HuH-7 (cell line): ENCODE measurements at places on chromosomes 11 and 22.

DNA sequence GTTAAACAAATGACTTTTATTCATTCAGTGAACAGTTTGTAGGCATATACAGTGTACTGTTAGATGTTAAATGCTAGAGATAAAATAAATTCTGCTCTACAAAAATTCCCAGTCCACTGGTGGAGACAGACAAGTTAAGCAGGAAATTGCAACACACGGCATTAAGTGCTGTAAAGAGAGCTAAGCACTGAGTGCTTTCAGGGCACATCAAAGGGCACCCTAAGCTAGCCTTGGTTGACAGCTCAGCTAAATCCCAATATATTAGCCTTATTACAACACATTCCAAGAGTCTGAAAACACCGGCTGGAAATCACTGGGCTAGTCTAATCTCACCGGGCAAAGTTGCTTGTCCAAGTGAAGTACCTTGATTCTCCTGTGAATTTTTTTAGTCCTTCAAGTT lies 55.1 kb downstream of the NOX4 start:
- DNase-seq: peak; percentile 5

GRCh38 chr11:24870048-24870447 lies 373.2 kb downstream of the LUZP2 start:
- DNase-seq: no peak

GRCh38 chr11:8605971-8606563 lies 12.0 kb upstream of the STK33 start:
- DNase-seq: no peak

GRCh38 chr11:74175920-74176319 lies 4.8 kb downstream of the PPME1 start:
- no peak for DNase-seq

- no peak for DNase-seq
Measured at GRCh38 chr11:20289732-20290131, 73.8 kb upstream of the HTATIP2 start.

DNA sequence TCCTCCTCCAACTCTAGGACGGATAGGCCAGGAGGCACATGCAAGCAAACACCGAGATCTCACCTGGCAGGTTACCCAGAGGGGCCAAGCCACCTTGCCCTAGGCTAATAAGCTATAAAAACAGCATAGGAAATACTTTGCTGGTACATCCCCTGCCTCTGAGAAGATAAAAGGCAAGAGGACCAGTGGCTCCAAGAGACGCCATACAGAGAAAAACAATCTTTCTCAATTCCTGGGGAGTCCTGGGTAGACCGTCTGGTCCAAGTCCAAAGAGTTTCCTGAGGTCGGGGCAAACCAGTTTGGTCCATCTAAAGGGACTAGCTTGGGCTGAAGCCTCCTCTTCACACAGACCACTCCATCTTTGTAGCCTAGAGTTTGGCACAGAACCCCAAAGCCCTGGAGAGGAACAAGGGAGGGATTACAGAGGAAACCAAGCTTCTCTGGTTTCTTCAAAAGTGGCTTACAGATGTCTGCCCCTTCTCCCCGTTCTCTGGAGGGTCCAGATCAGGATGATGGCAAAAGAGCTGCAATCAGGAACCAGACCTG lies 40.4 kb downstream of the NUMA1 start:
- DNase-seq: no peak

DNA sequence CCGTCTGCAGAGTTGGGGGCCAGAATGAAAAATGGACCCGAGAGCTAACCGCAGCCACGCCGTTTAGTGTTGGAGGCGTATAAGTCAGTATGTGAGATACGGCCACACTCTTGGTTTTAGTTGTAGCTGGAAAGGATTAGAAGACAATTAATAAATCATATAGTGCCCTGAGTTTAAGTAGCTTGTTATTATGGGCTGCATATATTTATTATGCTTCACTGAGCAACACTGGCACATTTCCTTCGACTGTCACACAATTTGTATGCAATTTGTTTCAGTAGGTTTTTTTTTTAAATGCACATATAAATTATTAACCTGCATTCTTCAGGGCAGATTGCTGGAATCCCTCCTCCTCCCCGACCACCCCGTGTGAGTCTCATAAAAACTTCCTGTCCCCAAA lies 56.9 kb downstream of the PKNOX2 start:
- DNase-seq: no peak

GRCh38 chr11:14202251-14203196 lies 156.5 kb downstream of the RRAS2 start:
- no peak for DNase-seq

DNA sequence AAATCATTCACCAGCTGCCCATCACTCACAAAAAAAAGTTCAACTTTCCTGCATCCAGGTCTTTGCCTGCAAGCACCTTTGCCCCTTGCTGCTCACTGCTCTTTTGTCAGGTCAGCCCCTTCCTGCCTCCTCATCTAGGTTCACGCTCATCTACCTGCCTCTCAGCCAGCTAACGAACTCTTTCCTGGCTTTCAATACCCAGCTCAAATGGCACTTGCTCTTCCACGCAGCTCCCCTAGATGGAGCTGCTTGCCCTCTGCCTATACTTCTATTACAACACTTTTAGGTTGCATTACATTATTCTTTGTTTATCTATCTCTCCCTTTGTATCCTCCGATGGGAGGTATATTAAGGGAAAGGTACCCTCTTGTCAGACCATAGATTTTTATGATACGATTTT lies 78.9 kb upstream of the TBCEL start:
- DNase-seq: no peak

DNA sequence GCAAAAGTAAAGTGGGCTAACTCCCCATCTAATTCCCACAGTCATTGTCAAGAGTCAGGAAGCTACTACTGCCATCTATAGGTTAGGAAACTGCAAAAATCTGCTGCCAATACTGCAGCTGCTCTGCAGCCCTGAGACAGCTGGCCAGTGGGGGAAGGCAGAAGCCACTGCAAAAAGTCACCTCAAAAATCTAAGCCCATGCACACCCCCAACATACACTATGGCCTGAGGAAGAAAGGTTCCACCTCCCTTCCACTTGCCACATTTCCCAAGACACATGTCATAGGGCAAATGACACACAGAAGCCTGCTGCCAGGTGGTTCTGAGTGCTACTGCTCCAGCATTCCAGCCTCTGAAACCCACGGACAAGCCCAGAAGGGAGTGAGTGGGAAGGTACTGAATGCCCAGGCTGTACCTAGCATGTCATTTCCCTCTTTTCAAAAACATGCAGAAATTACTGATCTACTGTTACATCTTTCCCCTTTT lies 36.9 kb downstream of the DGCR2 start:
- DNase-seq: peak; percentile 52

DNA sequence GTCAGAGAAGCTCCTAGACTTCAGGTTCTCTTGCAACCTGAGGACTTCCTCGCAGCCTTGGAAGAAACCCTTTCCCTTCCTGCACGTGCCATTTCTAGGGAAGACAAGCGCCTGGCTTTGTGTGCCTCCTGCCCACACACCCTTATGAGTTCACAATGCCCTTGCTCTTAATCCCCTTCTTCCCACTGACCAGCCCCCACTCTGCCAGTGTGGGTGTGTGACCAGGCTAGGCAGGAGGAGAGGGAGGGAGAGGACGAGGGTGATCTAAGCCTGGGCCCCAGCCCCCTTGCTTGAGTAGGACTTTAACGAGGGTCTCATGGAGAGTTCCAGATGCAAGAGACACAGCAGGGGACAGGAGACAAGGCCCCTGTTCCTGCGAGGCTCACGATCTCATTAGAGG lies 30.2 kb downstream of the TP53I11 start:
- no peak for DNase-seq

GRCh38 chr11:23948851-23949250 lies 548.0 kb upstream of the LUZP2 start:
- no peak for DNase-seq

GRCh38 chr11:92376146-92376599 lies 151.6 kb downstream of the FAT3 start:
- DNase-seq: no peak

GRCh38 chr11:10696468-10697322 lies 3.1 kb upstream of the IRAG1 start:
- no peak for DNase-seq

DNA sequence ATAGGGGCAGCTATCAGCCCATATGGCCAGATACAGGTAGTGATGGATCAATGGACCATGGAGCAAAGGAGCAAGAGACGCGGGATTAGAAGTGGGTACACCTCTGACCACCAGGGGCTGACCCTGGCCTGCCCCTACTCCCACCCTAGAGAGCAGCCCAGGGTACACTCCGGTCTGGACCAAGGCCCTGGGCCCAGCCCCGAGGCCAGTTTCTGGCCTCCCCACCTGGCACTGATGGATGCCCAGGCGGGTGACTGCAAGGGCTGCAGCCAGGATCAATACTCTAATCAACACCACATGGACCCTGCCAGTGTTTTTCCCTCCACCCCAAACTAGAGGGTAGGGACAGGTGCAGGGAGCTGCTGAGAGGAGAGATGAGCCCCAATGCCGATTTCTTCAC lies 74.1 kb upstream of the NECTIN1 start:
- DNase-seq: no peak

DNA sequence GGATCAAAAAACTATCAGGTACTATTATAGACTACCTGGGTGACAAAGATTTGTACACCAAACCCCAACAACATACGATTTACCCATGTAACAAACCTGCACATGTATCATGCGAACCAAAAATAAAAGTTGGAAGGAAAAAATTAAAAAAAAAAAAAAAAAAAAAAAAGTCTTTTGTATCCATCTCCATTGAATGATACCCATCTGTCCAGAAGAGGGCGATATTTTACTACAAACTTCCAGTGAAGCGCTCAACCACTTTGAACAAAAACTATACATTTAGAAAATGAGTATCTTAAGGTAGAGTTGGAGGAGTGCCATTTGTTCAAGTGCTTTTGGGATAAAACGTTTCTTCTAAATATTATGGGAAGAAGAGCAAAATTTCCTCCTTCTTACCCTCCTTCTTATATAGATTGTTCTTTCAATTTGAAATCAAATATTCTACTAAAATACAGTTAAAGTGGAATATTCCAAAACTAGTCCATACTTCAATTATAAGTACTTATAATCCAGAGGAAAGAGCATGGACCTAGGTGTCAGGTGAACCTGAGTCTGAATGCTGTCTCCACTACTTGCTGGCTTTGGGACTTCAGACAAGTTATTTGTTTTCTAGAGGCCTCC lies 23.3 kb downstream of the ARL14EP start:
- peak; percentile 23 for DNase-seq

GRCh38 chr11:29005401-29005980 lies 897.3 kb downstream of the METTL15 start:
- no peak for DNase-seq

- no peak for DNase-seq
Measured at GRCh38 chr22:19578180-19579004, 54.2 kb upstream of the CLDN5 start.

DNA sequence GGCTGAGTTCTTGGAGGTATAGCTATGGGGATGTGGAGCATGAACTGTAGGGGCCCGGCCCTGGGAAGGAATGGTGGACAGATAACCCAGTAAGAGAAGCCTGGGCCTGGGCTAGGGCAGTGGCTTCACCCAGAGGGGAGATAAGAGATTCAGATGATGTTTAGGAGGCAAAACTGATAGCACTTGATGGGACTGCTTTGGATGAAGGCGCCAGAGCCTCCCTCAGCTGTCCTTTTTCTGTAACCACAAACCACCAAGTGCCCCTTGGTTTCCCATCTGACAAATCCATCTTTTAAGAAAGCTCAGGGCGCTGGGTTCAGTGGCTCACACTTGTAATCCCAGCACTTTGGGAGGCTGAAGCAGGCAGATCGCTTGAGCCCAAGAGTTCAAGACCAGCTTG lies 23.4 kb downstream of the RELT start:
- DNase-seq: no peak

DNA sequence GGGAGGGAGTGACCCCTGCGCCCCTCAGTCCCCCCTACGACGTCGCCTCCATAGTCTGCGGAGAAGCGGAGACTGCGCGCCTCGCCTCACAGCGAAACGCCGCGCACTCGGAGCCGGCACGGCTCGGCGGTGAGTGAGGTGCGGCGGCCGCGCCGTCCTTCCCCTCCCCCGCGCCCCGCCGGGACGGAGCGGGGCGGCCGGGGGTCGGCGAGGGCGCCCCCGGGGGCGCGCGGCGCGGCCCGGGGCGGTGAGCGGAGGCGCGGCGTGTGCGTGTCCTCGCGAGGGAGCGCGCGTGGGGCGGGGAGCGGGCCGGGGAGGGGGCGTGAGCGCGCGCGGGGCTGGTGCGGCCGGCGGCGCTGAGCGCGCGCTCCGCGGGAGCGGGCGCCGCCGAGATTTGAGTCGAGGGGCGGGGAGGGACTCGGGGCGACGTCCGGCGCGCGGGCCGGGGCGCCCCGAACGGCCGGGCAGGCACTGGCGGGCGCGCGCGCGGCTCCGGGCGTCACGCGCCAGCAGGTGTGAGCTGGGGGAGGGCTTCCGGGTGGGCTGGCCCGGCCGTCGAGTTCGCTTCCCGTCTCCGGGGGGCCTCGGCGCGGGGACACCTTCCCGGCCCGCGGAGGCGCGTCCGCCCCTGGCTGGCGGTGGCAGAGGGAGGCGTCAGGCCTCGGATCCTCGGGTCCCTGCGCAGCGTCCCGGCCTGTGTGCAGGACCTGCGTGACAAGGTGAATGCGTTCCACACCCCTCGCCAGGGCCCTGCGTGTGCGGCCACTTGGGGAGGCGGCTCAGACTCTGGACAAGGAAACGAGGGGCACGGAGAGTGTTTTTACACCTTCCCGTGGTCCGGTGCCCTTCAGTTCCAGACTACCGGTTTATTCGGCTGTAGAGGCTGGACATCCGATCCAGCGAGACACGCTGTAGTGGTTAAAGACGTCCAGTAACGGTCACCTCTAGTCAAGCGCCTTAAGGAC lies 50.4 kb downstream of the FAM83F start:
- DNase-seq: peak; percentile 47

DNA sequence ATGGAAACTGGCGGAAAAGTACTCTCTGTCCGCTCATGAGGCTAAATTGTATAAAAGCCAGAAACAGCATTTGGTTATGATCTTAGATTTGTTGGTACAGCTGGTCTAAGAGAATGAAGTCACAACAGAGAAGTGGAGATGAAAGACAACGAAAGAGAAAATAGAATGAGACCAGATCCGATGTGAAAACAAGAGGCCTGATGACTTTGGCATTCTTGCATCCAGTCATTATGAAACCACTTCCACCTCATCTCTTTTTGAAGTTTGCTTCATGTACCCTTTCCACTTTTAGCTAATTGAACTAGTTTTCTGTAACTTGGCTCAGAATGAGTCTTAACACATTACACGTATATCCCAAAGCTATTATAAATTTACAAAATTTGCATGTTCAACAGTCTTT lies 1431.7 kb downstream of the LRRC4C start:
- DNase-seq: no peak
